ENCODE measurements at places on chromosomes 2 and 18.

DNA sequence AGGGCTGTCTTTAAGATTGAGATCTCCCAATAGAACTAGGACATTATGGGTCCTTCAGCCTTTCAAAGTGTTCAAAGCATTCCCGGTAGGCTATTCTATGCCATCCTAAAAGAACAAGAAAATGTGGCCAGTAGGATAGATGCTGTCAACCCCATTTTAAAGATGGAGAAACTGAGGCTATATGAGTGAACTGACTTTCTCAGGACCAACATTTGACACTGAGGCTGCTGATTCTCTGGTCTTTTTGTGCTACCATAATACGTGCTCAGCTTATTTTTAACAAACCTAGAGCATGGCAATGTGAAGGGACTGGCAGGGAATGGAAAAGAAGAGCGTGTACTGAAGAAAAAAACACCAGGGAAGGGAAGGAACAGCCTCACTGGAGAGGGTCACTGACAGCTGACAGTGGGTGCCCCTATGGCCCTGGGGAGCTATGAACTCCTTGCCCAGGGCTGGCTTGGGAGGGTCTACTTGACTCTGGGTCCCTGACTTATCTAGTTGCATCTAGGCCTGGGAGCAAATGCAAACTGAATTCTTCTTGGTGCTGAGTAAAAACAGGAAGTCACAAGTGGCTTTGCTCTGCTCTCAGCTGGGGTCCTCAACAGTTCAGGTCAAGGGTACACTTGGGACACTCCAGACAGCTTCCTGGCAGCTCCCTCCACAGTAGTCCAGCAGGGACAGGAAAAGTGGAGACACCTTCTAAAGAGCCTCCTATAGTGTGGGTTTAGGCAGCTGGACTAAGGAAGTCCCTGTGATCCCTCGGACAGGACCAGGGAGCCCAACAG is 2.3 kb downstream of the CYRIA start:
- no peak for DNase-seq

DNA sequence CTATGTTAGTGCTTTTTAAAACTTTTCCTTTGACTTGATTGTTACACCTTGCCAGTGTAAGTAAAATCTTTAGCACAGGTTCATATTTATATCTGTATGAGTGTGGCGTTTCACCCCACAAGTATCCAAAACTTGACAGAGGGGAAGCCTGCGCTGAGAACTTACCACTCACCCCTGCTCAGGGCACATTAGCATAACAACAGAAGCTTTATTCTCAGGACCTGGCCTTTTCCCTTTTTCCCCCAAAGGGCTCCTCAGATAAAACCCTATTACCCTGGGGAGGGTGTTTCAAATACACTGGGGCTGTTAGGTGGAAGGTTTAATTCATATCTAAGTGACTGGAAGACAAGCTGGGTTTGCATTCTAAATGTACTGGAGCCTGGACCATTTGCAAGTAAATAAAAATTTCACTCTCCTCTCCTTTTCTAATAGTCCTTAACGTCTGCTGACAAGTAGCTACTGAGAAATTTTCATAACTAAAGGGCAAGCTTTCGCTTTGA is 276.6 kb downstream of the RNF152 start:
- DNase-seq, result no peak

DNA sequence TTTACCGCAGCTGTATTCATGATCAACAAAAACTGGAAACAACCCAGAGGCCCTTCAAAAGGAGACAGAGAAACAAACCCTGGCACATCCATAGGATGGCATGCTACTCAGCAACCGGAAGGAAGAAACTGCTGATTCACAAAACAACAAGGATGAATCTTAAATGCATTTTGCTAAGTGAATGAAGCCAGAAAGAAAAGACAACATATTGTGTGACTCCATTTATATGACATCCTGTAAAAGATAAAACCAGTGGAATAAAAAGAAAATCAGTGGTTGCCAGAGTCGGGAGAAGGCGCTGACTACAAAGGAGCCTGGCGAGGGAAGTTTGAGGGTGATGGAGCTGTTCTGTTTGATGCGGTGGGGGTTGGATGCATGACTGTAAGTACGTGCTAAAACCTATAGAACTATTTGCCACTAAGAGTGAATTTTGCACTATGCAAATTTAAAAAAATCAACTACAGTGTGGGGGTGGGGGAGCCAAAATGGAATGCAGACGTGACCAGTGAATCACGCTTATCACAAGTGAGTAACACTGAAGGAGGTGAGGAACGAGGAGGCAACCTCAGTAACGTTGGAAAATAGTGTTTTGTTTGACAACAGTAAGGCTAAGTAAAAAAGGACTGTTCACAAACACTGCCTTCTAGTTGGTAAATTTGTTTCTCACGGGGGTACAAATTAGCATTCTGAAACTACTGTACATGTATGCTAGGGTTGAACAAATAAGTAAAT is 108.9 kb downstream of the INHBB start:
- DNase-seq, result no peak

GRCh38 chr2:160606341-160606740 is 112.7 kb upstream of the RBMS1 start:
- no peak for DNase-seq

- no peak for DNase-seq
Measured at GRCh38 chr2:43073401-43073825, 153.0 kb downstream of the ZFP36L2 start.

DNA sequence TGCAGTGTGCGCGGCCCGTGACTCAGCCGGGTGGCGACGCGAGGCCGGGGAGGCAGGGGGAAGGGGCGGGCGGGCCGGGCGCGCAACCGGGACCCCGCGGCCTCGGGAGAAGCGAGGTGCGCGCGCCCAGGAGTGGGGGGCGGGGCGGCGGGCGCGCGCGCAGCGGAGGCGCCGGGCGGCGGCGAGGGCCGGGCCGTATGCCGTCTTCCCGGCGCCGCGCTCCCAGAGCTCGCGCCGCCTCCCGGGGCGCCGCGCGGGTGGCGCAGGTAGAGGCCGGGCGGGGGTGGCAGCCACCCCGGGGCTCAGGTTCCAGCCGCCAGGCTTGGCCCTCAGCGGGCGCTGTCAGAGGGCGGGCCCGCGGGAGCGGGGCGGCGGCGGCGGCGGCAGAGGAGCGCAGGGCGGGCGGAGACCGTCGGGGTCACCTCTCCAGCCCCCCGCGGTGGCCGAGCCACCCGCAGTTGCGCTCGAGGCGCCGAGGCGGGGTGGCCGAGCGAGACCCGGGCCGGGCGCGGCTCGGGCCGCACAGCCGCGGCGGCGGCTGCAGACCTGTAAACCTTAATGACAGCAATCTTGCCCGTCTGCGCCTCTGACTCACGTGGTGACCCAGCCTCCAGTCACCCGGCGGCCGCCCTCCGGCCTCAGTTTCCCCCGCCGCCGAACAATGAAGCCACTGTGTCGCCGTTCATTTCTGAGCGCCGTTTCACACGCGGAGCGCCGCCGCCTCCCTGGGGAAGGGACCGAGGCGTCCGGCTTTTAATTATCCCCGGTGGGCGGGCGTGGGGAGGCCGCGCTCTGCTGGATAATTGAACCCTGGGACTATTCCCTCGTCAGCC is 25.3 kb upstream of the SMAD7 start:
- DNase-seq, result peak; percentile 92

DNA sequence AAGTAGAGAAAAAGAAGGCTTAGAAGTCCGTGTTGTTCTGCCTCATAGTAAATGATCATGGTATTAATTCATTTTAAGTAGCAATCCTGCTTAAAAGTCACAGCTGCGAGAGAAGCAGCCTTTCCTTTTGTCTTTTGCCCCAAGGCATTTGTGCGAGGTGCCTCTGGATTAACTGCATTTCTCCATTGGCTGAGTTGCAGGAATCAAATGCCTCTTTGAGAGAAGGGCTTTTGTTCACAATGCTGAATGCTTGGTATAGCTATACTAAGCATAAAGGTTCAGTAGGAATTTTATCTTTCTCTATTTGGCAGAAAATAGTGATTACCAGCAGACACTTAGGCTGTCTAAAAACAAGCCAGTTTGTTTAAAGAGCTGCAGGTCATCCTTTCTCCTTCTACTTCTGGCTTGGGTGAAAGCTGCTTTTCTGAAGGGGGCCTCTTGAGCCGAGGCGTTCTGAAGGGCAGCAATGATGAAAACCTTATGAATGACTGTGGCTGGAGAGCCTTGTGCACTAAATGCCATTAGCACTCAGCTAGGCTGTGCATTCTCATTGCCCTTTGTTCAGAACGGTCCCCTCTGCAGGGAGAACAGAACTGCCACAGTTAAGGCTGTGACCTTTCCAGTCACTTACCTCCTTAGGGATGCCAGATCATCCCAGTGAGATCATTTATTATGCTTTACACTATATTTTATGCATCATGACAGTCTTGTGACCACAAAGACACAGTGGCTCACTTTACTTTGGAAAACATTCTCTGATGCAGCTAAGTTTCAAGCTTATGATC is 68.8 kb upstream of the TMEM87B start:
- no peak for DNase-seq

GRCh38 chr18:11146238-11146946 is 3.0 kb downstream of the PIEZO2 start:
- DNase-seq, result no peak

DNA sequence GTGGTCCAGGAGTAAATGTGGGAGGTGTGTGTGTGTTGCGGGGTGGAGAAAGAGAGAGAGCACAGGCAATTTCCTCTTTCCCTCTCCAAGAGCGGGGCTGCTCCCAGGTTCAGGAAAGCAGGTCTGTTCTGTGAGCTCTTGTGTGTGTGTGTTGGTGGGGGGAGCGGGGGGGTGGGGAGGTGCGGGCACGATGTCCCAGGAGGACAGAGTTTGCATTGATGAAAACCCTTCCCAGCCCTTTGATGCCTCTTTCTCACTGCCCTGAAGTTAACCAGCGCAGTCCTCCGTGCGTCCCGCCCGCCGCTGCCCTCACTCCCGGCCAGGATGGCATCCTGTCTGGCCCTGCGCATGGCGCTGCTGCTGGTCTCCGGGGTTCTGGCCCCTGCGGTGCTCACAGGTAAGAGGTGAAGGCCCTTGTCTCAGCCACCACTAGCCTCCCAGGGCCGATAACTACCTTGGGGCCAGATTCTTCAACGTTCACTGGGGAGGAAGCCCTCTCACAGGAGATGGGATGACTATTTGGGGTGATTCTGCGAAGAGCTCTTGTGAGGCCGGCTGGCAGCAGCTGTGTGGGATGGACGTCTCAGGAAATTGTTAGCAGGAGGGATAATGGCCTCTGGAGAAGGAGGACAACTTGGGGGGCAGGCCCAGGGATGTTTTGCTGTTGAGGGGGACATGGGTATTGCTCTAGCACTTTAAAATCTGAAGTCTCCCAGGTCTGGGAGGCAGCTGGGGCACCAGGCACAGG is at the start of gene SNORC:
Gene SNORC (plus strand): TSS at position 247 of the 748 bp plus-strand sequence. CDS start 78 bp downstream, at position 325.
- no peak for DNase-seq

DNA sequence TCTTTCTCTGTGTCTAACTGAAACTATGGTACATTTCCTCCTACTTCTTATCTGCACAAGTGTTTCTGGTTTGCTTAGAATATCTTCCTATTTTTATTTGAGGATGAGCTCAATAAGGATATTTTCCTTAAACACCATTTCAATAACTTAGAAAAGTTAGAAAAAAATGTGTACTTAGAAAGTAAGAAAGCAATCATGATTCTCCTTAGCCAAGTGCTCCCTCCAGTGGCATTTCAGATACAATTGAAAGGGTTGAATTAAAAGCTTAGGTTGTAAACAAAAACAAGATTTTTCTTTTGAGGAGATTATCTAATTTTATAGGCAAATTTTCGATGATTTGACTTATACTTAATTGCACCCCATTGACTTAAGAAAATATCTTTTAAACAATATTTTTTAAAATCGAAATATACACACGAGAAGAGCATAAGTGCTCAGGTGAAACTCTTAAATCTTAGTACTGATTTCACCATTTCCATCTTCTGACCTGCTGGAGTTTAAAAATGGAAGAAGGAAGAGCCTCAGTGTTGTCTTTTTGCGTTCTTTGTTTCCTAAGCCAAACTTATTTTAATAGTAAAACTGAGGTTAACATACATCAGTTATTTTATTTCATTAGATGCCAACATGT is 26.9 kb downstream of the C18orf63 start:
- peak; percentile 35 for DNase-seq

GRCh38 chr2:31113765-31114164 is 24.5 kb downstream of the GALNT14 start:
- no peak for DNase-seq

- no peak for DNase-seq
Measured at GRCh38 chr2:13014783-13015182, 298.0 kb downstream of the TRIB2 start.

GRCh38 chr18:251572-251971 is 16.3 kb downstream of the THOC1 start:
- no peak for DNase-seq

DNA sequence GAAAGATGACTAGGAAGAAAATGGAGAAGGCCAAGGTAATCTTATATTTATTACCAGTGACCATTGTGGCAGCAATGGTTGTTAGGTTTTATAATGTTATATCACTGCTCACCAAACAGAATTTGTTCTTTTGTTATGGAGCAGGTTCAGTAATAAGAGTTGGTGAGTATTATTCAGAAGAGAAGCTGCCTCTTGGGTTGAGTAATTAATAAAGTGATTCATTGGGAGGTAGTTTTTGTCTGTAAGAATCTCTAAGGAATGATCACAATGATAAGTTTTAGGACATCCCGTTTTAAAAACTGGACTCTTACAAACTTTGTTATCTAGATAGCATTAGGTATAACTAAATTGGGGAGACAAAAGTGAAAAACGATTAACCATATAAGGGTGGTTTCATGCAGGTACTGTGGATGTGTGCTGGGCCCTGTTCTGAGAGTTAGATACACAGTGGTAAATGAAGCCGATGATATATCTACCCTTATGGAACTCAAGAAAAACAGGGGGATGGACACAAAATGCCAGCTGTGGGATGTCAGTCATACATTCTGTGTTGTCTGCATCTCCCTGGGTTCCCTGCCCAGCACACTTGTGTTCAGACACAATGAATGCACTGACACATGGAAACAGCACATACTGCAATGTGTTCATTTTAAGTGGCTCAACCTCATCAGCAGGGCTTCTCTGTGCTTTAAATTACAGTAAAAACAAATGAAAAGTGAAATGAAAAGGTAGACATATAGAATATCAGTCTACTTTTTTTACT is 7.5 kb downstream of the MAP4K4 start:
- no peak for DNase-seq

GRCh38 chr2:231672617-231673347 is 35.5 kb upstream of the PTMA start:
- DNase-seq, result peak; percentile 84

DNA sequence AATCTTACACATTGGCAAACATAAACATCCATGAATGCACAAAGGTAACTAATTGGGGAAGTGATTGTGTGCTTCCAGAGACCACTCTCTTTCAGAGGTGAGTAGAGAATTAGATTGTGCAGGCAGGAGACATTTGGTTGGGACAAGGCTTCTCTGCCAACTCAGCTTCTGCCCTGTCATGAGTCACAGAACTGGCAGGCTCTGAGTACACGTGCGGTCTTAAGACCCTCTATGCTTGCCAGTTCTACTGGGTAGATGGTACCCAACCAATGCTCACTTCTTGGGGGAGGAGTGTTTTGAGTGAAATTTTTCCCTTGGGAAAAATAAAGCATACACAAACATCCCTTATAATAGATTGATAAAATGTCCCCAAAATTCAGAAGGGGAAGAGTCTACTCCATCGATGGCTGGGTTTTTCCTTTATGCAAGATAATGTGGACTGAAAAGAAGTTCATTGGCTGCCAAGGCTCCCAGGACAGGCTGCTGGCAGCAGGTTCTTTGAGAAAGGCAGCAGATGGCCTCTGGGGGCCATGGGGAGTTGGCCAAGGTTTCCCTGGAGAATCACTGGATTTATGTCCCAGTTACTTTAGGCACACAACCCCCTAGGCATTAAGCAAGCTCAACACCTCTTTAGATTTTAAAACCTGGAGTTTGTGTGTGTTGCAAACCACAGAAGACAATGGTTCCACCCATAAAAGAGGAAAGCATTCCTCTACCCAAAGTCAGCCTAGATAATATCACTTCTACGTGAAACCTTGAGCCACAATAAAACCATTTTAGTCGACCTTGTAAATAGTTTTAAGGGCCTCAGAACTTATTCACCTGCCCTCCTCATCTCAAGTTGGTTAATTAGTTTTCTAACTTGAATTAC is 417.0 kb downstream of the TXNL1 start:
- no peak for DNase-seq
